ENCODE measurements at places on chromosomes 3 and 15. TPM values are rescaled to one million over a fixed set of nuclear protein-coding genes. Genes with fewer than 3 reads are reported as not detected.
A peak's percentile ranks its signal among the peaks of the same experiment; 100 is the strongest.

- H3K4me1 ChIP-seq: peaks cover 5% of the 10 kb centered on the region
- peaks cover 9% of the 10 kb centered on the region for H3K27me3 ChIP-seq
- H3K36me3 ChIP-seq: no peaks in the 10 kb centered on the region
- no peak overlapping the region for H3K4me3 ChIP-seq
Observed at GRCh38 chr3:194089357-194090177, 46.4 kb upstream of the HES1 start.

GRCh38 chr3:160474416-160474838 lies 24.8 kb upstream of the TRIM59 start:
- H3K4me1 ChIP-seq: peaks cover 20% of the 10 kb centered on the region
- H3K36me3 ChIP-seq: no peaks in the 10 kb centered on the region
- DNase-seq: peak; percentile 63
- H3K27ac ChIP-seq: no peak overlapping the region
- H3K4me3 ChIP-seq: no peak overlapping the region
- no peaks in the 10 kb centered on the region for H3K27me3 ChIP-seq

- H3K4me3 ChIP-seq: no peak overlapping the region
- H3K4me1 ChIP-seq: no peaks in the 10 kb centered on the region
- no peaks in the 10 kb centered on the region for H3K36me3 ChIP-seq
- DNase-seq: no peak
- no peak overlapping the region for H3K27ac ChIP-seq
- no peaks in the 10 kb centered on the region for H3K27me3 ChIP-seq
Observed at GRCh38 chr3:140277886-140278285, 342.9 kb downstream of the CLSTN2 start.

GRCh38 chr3:194142156-194142910 lies 6.4 kb downstream of the HES1 start:
- H3K4me1 ChIP-seq: peaks cover 15% of the 10 kb centered on the region
- DNase-seq: no peak
- H3K27me3 ChIP-seq: peaks cover 12% of the 10 kb centered on the region
- no peaks in the 10 kb centered on the region for H3K36me3 ChIP-seq
- peak overlapping the region; percentile 53 for H3K27ac ChIP-seq

DNA sequence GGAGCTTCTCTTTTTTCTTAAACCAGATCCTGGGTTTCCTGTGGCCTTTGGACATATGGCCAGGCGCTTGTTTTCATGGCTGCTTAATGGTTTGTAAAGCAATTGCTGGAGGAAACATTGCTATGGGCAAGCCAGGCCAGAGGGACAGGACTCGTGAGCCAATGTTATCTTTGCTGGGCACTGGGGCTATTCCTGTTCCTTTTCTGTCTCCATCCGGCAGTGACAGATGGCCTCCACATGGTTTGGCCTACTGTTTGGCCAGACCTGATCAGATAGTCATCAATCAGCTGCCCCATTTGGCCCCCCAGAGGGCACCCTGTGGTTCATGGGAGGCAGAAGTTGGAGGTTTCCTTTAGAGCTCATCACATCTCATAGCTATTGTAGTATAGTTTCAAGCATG lies 326.1 kb upstream of the ROPN1 start:
- DNase-seq: no peak
- no peak overlapping the region for H3K27ac ChIP-seq
- H3K4me3 ChIP-seq: no peak overlapping the region

DNA sequence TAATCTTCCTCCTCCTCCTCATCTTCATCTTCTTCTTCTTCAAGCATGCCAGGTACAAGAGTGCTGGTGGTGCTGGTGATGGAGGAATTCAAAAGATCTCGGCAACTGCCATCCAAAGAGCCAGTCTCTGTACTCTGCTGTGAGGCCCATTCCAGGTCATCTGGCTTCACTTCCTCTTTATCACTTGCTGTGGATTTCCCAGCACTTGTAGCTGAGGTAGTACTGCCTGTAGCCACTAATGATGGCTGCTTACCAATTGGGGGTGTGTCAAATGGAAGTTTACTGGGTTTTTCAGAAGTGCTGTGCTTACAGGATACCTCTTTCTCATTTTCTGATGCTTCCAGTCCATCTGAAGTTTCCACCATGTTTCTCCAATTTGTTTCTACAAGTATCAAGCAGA lies 28.8 kb upstream of the SHC4 start:
- peaks cover 4% of the 10 kb centered on the region for H3K4me1 ChIP-seq
- H3K27me3 ChIP-seq: no peaks in the 10 kb centered on the region
- no peak overlapping the region for H3K27ac ChIP-seq
- peaks cover 30% of the 10 kb centered on the region for H3K36me3 ChIP-seq
- no peak for DNase-seq

DNA sequence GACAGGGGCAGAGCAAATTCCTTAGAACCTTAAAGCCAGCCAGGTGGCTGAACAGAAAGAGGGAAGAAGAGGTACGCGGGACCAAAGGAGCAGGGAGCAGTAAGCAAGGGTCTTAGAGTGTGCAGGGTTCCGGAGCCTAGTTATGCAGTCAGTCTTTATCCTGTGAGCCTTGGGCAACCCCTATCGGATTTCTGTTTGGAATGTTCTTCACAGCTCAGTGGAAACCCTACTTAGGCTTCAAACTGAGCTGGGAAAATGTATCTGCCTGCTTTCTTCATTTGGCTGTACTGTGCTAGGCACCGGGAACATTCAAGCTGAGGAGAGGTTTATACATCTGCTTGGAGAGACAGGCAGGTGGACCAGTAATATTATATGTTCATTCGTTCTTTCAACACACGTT lies 37.1 kb downstream of the PSMD6 start:
- no peaks in the 10 kb centered on the region for H3K27me3 ChIP-seq
- H3K4me1 ChIP-seq: no peaks in the 10 kb centered on the region
- peaks cover 33% of the 10 kb centered on the region for H3K36me3 ChIP-seq
- no peak for DNase-seq
- no peak overlapping the region for H3K4me3 ChIP-seq

DNA sequence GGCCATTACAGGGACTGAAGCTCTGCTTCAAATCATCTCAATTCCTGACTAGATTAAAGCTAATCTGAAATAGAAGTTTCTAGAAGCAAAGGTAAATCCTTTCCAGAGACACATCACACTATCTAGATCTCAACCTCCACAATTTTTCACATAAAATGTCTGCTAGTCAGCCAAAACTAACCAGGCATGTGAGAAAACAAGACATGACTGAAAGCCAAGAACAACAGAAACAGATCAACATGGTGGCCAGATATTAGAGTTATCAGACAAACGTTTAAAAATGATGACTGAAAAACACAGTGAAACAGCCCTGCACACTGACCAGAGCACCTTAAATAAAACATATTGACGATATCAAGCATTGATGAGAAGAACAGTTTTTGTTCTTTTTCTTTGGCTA lies 59.1 kb downstream of the SUMF1 start:
- H3K4me1 ChIP-seq: peaks cover 2% of the 10 kb centered on the region
- H3K36me3 ChIP-seq: peaks cover 4% of the 10 kb centered on the region
- H3K27me3 ChIP-seq: no peaks in the 10 kb centered on the region
- no peak overlapping the region for H3K4me3 ChIP-seq
- H3K27ac ChIP-seq: no peak overlapping the region

GRCh38 chr3:189278221-189278620 lies 106.5 kb downstream of the TPRG1 start:
- H3K36me3 ChIP-seq: no peaks in the 10 kb centered on the region
- no peak overlapping the region for H3K4me3 ChIP-seq
- DNase-seq: no peak
- no peaks in the 10 kb centered on the region for H3K27me3 ChIP-seq
- H3K27ac ChIP-seq: no peak overlapping the region

DNA sequence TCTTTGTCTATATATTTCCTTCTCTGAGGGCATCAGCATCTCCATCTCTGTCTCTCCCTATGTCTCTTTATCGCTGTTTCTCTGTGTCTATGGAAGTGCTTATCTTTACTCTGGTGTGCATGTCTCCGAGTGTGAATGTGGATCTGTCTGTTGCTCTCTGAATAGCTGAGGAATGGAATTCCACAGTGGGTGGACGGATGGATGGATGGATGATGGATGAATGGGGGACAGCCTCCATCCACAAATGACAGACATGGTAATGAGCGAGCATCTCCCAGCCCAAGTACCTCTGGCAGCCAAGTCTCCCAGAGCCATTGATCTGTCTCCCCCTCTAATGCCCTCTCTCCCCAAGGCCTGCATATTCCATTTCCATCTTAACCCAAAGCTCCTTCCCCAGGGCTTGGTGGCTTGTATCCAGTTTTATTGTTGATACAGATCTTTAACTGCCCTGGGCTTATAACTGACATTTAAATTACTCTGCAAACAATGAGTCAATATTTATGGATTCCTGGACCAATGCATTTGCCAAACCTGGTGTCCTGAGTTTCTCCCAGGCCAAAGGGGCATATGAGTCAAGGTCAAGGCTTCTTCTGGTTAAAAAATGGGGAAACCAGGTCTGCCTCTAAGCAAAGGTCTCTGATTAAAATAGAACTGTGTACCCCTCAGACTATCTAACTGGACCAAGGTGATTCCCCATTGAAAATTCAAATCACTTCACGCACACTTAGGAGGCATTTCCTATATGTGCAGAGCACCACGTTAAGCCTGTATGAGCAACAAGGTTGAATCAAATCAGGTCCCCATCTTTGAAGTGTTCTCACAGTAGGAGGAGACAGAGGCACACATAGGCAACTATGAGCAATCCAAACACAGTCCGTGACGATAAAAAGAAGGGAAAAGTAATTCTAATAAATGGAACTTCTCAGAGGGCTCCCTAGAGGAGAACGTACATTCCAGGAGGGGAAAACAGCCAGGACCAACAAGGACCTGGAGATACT lies 109.9 kb downstream of the TLE3 start:
- peaks cover 78% of the 10 kb centered on the region for H3K27me3 ChIP-seq
- no peak overlapping the region for H3K27ac ChIP-seq
- H3K36me3 ChIP-seq: no peaks in the 10 kb centered on the region
- no peak for DNase-seq
- H3K4me3 ChIP-seq: no peak overlapping the region

CELF6 gene
- not detected for total RNA-seq

GRCh38 chr15:48177383-48177765 lies 721 bp downstream of the MYEF2 start:
- no peaks in the 10 kb centered on the region for H3K36me3 ChIP-seq
- DNase-seq: peak; percentile 62
- H3K27ac ChIP-seq: peak overlapping the region; percentile 20
- peak overlapping the region; percentile 93 for H3K4me3 ChIP-seq
- H3K4me1 ChIP-seq: no peaks in the 10 kb centered on the region
- H3K27me3 ChIP-seq: 0 out of 2 replicates have a peak, but pooled peaks cover 2% of the 10 kb centered on the region

CCR2 gene
- total RNA-seq: not detected
